Foreskin keratinocyte (primary cell): ENCODE measurements at places on chromosomes 6 and 20. TPM values are rescaled to one million over a fixed set of nuclear protein-coding genes. Genes with fewer than 3 reads are reported as not detected.

PCK1 gene
- not detected in 2 replicates for total RNA-seq

LST1 gene
- 0.34 TPM in 1 of 2 replicates, not detected in the other for total RNA-seq

ZNF311 gene
- 2.3 and 3.3 TPM in 2 replicates for total RNA-seq

MTFR2 gene
- 8.1 and 11.3 TPM in 2 replicates for total RNA-seq

DNA sequence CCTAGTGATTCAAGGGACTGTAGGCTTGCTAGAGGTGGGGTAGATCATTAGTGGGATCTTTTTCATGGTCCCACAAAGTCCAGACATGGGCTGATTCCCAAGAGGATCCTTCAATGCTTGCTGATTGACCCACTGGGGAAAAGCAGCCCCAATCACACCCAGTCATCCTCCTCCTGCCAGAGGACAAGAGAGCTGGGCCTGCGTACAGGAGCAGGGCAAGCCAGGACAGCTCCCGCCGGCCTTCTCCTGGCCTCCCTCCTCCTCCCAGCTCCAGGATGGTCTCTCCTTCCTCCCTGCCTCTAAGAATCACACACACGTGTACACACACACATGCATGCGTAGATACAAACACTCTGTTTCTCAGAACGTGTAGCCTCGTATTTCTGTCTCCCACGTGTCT is 27.0 kb downstream of the KCNK15 start:
- DNase-seq, result peak; percentile 23

GRCh38 chr6:6178795-6179194 is 141.7 kb downstream of the F13A1 start:
- DNase-seq, result no peak

DNA sequence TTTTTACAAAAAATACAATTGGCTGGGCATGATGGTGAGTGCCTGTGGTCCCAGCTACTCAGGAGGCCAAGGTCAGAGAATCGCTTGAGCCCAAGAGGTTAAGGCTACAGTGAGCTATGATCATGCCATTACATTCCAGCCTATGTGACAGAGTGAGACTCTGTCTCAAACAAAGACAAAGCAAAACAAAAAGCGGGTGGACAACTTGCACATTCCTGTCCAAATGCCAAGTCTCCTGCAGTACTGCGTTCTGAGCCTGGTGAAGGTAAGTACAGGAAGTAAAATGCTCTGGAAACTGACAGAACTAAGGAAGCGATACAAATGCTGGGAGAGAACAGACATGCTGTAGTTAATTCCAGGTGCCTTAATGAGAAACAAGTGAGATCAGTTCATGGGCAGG is 20.4 kb upstream of the TMEM242 start:
- no peak for DNase-seq

- DNase-seq, result no peak
Measured at GRCh38 chr6:16238057-16238962, at the start of gene GMPR. GMPR (plus strand) TSS chr6:16238587; CDS start chr6:16238694, 107 bp downstream.

GRCh38 chr6:53539561-53539960 is 5.3 kb downstream of the GCLC start:
- DNase-seq, result no peak

GRCh38 chr6:143543435-143543834 is 31.9 kb upstream of the FUCA2 start:
- DNase-seq, result no peak

DNA sequence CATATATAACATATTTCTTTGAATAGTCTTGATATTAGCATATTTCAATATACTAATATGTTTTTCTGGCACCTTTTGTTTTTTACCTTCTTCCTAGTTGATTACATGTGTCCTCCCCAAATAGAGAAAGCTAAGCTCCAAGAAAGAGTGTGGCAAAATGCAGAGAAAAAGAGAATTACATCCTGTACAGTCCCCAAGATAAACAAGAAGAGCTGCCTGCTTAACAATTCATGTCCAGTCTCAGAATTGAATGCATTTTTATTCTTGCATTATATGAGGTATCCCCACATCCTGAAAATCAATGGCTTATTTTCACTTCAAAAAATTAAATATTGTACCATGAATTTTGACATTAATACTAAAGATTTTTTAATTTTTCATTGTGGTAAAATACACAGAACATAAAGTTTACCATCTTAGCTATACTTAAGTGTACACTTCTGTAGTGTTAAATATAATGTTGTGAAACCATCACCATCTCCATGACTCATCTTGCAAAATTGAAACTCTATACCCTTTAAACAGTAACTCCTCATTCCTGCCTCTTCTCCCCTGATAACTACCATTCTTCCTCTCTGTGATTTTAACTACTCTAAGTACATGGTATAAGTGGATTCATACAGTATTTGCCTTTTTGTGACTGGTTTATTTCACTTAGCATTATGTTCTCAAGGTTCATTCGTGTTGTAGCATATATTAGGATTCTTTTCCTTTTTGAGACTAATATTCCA is 490.3 kb downstream of the COL12A1 start:
- peak; percentile 42 for DNase-seq
